Kidney capillary endothelial cell (primary cell): ENCODE measurements at places on chromosomes 1 and 21.

- no peak for DNase-seq
These were observed 132.1 kb downstream of the RPS6KC1 start for GRCh38 chr1:213183036-213183672.

DNA sequence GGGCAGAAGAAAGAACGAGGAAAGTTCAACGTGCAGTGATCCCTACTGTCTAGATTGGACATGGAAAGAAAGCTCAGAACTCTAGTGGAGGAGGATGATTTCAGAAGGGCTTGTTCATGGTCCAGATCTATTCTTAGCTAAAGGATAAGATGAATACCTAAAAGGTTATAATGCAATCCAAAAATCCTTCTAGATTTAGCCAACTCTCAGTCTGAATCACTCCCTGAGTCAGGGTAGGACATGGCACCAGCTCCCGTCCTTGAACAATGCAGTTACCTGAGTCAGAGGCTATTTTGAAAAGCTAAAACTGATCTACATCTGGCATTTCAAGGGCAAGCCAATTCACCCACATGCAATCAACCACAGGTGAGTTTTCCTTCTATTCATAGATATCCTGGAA, 38.8 kb upstream of the HIVEP3 start:
- peak; percentile 71 for DNase-seq

- no peak for DNase-seq
These were observed 18.4 kb downstream of the CEP170 start for GRCh38 chr1:243236604-243237252.

- DNase-seq, result no peak
These were observed 85.1 kb upstream of the RHOU start for GRCh38 chr1:228650141-228650540.

DNA sequence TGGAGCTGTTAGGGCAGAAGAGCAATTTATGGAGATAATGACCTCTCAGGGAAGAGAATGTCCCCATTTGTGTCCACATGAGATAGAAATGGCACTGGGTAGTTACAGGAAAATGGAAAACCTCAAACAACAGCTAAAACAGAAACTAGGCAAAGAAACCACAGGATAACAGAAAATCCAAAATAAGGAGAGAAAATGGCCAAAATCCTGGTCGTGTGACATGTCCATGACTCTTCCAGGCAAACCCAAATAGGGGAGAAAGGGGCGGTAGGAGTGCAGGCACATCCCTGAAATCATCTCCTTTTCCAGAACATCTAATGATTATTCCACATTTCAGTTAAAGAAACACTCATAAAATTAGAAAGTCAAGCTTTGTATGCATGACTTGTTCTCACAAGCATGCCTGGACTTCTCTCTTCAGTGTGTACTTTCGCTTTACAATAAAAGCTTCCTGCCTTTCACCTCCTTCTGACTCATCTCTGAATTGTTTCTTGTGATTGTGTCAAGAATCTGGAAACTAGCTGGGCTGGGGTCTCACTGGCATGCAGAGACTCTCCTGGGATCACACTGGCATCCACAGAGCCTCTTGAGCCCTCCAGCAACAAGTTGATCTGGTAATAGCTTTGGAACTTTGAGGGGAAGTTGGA, 171.4 kb upstream of the ZP4 start:
- DNase-seq, result no peak

DNA sequence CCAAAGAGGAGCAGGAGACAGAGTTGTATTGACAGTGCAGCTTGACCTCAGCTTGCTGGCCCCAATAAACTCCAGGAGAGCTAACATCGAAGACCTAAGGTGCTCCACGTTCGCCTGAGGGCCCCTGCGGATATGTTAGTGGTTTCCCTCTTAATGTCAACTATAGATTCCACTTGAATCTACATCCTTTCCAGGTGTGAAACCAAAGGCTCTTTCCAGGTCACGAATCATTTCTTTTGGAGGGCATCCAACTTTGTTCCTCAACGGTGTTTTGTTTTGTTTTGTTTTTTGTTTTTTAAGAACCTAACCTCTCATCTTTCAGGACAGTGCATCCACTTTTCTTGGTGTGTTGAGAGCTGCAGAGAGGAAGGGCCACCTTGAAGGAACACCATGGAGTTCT, 267.6 kb upstream of the SGIP1 start:
- no peak for DNase-seq

DNA sequence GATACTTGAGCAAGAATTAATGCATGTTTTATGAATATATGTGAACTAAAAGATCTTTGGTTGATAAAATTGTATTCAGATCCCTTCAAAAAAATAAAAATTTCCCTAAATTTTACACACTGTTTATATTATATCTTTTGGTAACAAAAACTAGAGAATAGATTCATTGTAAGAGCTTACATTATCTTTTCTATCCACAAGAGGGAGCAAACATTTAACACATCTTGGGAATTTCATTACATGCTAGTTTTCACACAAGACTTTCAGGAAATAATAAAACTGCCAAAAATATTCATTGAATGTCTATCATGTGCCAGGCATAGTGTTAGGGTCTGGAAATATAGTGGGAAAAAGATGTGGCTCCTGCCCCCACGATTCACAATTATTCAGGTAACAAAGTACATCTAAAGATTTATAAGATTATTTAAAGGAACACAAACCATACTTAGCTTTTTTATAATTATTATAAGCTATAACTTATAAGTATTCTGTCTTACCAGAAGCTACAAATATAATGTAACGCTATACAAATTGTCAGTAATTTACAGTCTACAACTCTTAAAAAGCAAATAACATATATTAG, 30.6 kb downstream of the FAF1 start:
- peak; percentile 34 for DNase-seq

GRCh38 chr1:162229549-162229948, 147.1 kb downstream of the SPATA46 start:
- no peak for DNase-seq
